ENCODE measurements at places on chromosomes 7 and 10. TPM values are rescaled to one million over a fixed set of nuclear protein-coding genes. Genes with fewer than 3 reads are reported as not detected.
A peak's percentile ranks its signal among the peaks of the same experiment; 100 is the strongest.

Gene CPED1
- 290 TPM for total RNA-seq

Gene LEP
- total RNA-seq: not detected

Gene CNPY1
- not detected for total RNA-seq

- DNase-seq: no peak
Measured at GRCh38 chr10:132563485-132564248, 26.1 kb downstream of the INPP5A start.

Gene TBXAS1
- total RNA-seq: 1.9 TPM

DNA sequence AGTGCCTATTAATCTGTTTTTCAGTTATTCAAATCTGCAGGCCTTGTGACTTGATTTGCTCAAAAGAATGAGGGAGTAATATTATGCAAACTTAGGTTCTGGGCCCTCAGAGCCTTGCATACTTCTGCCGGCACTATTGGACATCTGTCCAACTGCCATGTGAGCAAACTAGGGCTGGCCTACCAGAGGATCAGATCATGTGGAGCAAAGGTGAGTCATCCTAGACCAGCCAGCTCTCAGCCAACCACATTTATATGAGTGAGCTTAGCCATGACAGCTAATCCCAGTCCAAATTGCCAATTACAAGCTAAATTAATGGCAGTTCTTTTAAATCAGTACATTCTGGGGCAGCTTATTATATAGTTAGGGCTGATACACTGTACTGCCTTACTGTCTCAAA lies 69.6 kb downstream of the SDHAF3 start:
- peak; percentile 42 for DNase-seq

GRCh38 chr7:39673868-39674267 lies 50.5 kb downstream of the RALA start:
- no peak for DNase-seq

Data from K562 (cell line).